ENCODE measurements at places on chromosomes 2 and 18. TPM values are rescaled to one million over a fixed set of nuclear protein-coding genes. Genes with fewer than 3 reads are reported as not detected.

The RMDN2 gene
- total RNA-seq, result 5.8 TPM

The CLEC4F gene
- not detected for total RNA-seq

The MROH2A gene
- total RNA-seq, result not detected

The SRD5A2 gene
- not detected for total RNA-seq

The FBLN7 gene
- 1.3 TPM for total RNA-seq

The CPO gene
- total RNA-seq, result not detected

The CYP27A1 gene
- total RNA-seq, result 16.1 TPM

The GCG gene
- not detected for total RNA-seq

The FOXD4L1 gene
- under 0.01 TPM for total RNA-seq

The TPO gene
- not detected for total RNA-seq

The SKOR2 gene
- total RNA-seq, result not detected

The DNAH7 gene
- total RNA-seq, result under 0.01 TPM

The BARD1 gene
- 41.0 TPM for total RNA-seq

The AMER3 gene
- not detected for total RNA-seq

The CYP1B1 gene
- total RNA-seq, result 6.5 TPM

The KIF5C gene
- under 0.01 TPM for total RNA-seq

The RAB1A gene
- total RNA-seq, result 91.5 TPM

The STEAP3 gene
- 14.5 TPM for total RNA-seq

The RESP18 gene
- not detected for total RNA-seq

The CFAP221 gene
- total RNA-seq, result not detected

The ITPRIPL1 gene
- total RNA-seq, result 3.2 TPM

The CNGA3 gene
- not detected for total RNA-seq

The UGT1A6 gene
- total RNA-seq, result not detected

The IL1R1 gene
- 62.6 TPM for total RNA-seq

The LINC00305 gene
- not detected for total RNA-seq

The GPAT2 gene
- total RNA-seq, result 1.9 TPM

The ABCG8 gene
- not detected for total RNA-seq

The TNS1 gene
- 147 TPM for total RNA-seq

The HOXD8 gene
- total RNA-seq, result 15.5 TPM

The POTEC gene
- under 0.01 TPM for total RNA-seq

The CGREF1 gene
- total RNA-seq, result under 0.01 TPM

The UGT1A8 gene
- total RNA-seq, result not detected

The UGT1A3 gene
- total RNA-seq, result not detected

The CREG2 gene
- total RNA-seq, result not detected

The ADCYAP1 gene
- not detected for total RNA-seq

The CCT7 gene
- total RNA-seq, result 330 TPM

All from fibroblast of villous mesenchyme (primary cell).